ENCODE measurements at places on chromosomes 7 and 10.

- no peak for DNase-seq
Measured at GRCh38 chr10:49167425-49168170, 20.6 kb downstream of the TMEM273 start.

DNA sequence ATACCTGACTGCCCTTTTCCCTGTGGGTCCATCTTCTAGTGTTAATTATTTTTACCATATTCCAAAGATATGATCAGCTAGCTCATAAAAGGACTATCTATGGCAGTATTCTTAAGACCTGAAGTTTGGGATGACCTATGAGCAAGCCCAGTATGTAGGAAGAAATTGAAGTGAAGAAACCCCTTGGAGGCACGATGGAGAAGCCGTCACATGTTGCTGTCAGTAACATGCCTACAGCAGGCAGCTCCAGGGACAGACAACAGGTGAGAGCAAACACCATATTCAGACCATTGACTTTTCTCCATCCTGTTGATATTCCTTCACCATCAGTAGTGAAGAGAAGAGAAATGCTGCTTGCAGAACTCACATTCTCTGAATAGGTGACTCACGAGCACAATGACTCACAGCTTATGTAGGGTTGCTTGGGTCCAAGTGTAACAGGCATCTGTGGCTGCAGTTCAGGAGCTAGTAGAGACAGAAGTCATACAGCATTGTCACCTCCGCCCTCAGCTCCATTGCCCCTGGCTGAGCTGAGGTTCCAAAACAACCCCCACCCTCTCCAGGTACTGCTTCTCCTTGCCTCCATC lies 8.4 kb upstream of the LYZL2 start:
- DNase-seq: peak; percentile 28

GRCh38 chr10:113823389-113823788 lies 30.5 kb downstream of the DCLRE1A start:
- DNase-seq: no peak

DNA sequence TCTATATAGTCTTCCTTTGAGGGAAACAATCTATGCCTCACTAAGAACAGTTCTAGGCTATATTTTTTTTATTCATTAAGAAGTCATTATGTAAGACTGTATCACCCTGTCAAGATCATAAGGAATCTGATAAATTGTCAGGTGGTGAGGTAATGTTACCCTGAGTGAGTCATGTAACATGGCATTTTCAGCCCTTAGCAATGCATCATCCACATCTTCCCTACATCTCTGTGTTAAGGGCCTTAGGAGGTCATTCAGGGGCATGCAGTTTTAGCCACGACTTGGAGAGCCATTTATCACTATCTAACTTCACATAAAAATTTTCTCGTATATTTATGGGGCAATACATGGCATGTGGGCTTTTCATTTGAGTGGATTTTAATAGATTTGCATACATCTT lies 924.5 kb upstream of the MBL2 start:
- no peak for DNase-seq

GRCh38 chr10:71729161-71729636 lies 9.6 kb upstream of the C10orf105 start:
- DNase-seq: no peak

DNA sequence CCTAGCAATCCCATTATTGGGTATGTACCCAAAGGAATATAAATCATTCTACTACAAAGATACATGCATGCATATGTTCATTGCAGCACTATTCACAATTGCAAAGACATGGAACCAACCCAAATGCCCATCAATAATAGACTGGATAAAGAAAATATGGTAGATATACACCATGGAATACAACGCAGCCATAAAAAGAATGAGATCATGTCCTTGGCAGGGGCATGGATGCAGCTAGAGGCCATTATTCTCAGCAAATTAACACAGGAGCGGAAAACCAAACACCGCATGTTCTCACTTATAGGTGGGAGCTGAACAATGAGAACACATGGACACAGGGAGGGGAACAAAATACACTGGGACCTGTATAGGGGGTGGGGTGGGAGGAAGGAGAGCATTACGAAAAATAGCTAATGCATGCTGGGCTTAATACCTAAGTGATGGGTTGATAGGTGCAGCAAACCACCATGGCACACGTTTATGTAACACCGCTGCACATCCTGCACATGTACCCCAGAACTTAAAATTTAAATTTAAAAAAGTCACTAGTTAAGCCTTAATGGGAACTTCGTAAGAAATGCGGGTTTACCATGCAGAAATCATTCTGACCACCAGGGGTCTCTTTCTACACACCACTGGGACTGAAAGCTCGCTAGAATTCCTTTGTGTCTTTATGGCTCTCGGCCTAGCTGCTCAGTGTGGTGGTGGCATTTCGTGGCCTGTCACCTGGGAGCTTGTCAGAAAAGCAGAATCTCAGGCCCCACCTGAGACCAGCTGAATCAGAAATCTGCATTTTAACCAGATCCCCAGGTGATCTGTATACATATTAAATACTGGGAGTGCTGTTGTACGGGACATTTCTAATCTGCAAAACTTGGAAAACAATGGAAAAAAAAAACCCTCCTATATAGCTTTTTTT lies 9.5 kb downstream of the ANKRD1 start:
- peak; percentile 49 for DNase-seq

GRCh38 chr10:78009662-78010061 lies 19.7 kb downstream of the POLR3A start:
- no peak for DNase-seq

DNA sequence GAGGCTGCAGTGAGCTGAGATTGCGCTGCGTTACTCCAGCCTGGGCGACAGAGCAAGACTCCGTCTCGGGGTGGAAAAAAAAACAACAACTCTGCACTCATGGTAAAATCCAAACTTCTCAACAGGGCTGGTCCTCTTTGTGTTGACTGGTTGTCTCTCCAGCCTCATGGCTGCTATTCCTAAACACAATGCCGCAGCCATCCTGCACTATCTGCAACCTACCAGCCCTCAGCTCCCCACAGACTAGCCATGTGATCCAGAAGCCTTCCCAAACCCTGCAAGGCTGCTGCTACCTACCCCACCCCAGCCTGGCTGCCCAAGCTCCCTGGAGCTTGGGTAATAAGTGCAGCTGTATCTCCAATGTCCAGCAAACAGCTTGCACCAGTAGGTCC lies 11.7 kb downstream of the ZYX start:
- no peak for DNase-seq

- DNase-seq: no peak
Measured at GRCh38 chr10:99973190-99973589, 36.6 kb downstream of the DNMBP start.

DNA sequence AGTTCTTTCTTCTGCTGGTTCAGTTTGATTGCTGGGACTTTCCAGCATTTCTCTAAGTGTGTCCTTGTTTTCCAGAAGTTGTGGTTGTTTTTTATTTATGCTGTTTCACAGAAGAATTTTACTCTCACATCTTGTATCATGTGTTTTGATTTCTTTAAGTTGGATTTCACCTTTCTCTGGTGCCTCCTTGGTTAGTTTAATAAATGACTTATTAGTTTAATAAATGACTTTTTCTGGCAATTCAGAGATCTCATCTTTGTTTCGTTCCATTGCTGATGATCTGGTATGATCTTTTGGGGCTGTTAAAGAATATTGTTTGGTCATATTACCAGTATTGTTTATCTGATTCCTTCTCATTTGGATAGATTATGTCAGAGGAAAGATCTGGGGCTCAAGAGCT lies 59.8 kb upstream of the CYP2C9 start:
- no peak for DNase-seq

GRCh38 chr7:139133335-139134139 lies 24.0 kb upstream of the ZC3HAV1 start:
- DNase-seq: peak; percentile 84

DNA sequence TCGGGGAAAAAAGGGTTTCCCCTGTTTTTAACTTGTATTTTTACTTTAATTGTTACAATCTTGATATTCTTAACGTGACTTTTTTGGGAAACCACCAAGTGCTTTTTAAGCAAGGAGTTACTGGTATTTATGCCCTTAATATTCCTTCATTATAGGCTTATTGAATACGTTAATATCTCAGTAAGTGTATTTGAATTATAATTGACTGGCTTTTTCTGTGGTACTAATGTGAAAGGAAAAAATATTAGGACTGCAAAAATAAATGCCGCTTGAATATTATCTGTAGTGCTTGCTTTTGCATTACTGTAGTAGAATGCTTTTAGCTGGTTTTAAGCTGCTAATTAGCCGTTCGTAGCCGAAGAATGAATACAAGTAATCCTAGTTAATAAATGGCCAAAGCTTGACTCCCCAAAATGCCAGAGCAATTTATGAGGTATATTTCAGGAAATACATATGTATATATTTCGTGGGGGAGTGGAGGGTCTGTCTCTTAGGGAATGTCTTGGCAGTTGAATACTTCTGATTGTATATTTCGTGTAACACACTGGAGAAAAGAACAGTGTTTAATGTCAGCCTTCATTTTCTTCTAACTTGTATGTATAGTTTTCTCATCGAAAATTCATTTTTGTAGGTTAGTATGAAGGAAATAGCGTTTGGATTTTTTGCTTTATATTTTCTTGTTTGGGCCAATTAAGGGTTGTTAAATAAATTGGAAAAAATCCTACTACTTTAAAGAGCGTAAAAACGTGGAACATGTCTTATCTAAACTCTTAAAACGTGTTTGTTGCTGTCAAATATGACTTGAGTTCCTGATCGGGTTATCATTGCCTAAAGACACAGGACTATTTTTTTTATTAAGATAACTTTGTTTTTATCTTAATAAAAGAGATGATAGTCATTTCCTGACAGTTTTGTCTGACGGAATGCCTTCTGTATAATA lies 1.5 kb downstream of the PDCD4 start:
- DNase-seq: no peak

DNA sequence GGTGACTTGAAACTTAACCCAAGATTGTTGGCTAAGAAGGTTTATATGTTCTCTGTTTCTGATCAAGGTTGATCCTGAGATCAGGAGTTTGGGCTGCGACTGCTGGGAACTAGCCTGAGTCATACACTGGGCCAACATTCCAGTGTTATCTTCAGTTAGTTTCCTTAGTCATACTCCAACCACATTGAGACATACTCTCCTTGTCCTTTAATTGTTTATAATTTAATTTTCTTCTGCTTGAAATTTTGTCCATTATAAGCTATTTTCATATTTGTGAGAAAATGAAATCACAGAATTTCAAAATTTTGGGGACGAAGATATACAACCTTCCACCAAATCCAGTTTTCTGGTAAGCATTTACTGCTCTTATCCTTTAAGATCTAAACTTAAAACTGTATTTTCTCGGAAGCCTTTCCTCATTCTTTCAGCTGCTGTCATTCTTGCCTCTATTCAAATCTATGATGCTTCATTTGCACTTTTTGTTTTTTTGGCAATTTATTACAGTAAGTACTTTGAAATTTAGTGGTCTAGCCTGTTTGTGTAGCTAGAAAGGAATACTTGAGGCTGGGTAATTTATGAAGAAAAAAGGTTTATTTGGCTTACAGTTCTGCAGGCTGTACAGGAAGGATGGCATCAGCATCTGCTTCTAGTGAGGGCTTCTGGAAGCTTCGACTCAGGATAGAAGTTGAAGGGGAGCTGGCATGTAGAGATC lies 63.4 kb upstream of the POT1 start:
- no peak for DNase-seq

DNA sequence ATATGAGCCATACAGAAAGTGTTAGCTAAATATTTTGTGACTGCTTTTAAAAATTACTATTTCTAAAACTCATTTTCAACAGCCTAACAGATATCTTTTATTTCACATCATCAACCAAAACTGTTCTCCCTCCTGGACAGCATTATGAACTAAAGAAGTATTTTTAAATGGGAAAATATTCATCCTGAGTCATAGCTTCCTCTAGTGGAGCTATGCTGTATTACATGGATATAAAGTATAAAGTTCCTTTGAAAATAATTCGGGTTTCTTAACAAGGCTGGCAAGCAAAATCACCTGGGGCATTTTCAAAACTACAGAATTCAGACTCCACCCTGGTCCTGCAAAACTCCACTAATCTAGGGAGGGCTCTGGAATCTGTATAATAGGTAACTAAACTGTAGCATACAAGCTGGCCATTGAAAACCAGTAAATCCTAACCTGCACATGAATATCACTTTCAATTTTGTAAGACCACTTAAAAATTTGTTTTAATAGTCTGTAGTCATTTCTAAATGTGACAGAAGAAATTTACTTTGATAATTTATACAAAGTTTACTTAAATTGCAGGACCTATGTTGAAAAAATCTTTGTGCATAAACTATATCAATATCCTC lies 53.5 kb downstream of the SCIN start:
- DNase-seq: no peak
